ENCODE measurements at places on chromosomes 3 and 15.

DNA sequence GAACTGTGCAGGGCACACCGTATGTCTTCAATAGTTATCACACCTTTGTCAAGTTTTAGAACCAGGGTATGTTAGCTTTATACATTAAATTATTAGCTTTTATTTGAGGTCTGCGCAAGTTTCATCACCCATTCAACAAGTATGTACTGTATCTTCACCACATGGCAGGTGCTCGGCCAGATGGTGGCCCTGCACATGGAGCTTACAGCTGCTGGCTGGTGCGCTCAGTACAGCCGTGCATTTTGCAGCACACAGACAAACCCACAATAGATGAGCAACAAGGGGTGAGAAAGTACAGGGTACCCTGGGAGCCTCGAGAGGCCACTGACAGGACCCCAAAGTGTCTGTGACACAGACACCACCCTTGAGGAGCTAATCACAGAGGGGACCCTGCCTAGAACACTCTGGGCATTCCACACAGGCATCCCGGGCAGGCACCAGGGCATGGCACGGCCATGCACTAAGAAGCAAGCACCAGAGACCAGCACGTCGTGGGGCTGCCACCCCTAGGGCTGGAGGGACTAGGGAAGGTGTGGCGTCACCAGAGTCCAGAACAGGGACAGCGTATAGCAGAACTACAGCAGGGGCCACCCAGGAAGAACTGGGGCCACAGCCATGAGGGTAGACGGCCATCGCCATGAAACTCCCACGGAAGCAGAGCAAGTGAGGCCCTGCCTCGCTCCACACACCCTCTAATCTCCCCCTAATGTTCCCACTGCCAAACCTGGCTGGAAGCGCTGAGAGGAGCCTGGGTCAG lies 27.4 kb downstream of the ZXDC start:
- no peak for DNase-seq

DNA sequence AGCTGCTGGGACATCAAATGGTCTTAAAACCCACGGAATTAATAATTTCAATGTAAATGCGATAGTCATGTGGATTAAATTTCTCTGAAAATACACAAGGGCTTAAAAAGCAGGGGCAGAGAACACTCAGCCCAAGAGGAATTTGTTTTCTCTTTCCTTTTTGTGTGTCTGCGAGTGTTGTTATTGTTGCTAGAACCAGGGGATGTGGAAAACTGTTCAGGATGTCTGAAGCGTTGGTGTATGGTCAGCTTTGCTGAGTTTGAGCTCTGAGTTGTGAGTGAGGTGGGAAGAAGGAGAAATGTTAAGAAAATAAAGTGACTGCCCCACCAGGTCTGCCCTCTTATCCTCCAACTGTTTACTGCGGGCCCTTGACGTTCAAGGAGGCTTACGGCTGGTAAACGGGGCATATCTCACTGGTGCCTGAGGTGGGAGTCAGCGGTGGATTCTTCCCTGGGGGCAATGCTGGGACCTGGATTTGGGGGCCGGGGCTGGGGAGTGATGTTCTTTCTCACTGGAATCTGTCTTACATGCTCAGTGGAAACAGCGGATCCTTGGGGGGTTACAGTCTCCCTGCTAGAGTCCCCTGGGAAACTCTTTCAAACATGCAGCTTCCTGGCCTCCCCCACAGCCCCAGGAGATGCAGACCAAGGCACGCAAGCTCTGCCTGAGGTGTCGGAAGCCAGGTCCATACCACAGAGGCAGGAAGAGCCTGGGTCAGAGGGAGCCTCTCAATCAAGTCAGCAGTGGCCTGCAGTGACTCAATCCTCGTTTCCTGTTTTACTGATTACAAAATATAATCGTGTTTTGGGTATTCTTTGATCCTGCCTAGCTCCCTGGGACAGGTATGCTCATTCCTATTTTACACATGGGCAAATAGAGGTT lies 41.8 kb downstream of the ITGA11 start:
- DNase-seq = peak; percentile 57

DNA sequence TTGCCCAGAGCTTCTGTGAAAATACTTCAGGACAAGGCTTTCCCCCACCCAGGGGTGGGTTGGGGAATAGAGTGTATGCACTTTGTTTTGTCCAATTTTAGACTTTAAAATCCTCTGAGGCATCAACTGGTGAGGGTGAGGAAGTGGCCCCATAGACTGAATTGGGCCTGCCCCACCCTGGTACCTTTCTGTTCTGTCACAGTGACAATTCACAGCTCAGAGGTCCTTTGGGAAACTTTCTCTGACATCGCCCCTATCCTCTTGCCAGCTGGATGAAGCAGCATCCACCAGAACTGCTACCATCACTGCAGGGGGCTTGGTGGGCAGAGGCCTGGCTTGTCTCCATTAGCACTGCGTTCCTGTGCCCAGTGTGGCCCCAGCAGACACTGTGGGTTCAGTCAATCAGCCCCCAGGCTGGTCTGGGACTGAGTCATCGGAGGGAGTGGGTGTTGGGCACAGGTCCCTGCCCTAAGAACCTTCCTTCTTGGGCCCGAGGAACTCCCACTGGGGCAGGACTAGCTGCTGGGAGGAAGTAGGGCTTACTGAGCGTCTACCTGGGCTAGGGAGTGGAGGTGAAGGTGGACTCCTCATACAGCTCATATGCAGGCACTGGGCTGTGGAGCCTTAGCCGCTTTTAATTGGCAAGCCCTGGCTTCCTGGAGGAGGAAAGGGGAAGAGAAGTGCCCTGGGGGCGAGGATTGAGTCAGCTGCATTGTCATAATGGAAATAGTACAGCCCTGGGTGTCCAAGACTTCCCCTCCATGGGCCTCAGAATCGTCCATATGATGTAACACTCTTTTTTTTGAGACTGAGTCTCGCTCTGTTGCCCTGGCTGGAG lies 1.5 kb upstream of the PPM1M start:
- peak; percentile 87 for DNase-seq

DNA sequence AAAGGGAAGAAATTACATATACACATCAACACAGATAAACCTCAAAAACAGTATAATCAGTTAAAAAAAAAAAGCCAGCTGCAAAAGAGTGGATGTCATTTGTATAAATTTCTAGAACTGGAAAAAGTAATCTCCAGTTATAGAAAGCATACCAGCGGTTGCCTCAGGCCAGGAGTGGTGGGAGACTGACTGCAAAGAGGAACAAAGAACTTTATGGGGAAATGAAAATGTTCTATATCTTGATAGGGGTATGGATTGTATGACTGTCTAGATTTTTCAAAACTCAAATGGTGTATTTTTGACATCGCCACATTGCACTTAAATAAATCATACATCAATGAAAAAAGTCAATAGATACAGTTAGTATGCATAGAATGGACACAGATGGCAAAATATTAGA lies 241.6 kb downstream of the SCAPER start:
- DNase-seq = no peak

DNA sequence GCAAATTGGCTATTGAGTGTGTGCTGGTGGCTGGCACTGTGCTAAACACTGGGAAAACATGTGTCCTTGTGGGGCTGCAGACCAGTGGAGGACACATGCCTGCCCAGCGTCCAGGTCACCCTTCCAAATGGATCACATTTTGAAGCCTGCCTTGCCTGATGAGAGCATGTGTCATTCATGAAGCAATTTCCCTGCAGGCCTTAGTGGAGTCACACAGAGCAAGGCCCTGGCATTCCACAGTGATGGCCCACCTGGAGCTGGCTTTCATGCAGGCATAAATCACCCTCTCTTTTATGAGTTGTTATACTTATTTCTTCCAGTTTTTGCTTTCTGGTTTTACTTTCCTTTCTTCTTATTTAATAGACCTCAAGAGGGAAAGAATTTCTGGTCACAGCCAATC lies 219.5 kb downstream of the EPHB1 start:
- no peak for DNase-seq

DNA sequence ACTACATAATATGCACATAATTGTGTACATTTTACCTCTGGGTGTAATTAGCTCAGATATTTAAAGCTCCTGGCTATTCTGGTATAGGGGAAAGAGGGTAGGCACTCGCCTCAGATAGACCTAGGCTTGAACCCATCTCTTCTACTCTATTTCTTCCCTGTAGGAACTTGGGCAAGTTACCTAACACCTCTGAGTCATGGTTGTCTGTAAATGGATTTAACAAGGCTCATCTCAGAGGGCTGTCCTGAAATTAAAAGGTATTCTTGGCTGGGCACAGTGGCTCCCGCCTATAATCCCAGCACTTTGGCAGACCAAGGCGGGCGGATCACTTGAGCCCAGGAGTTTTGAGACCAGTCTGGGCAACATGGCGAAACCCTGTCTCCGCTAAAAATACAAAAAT lies 30.7 kb downstream of the NANOGP8 start:
- no peak for DNase-seq

GRCh38 chr3:186414735-186415419 lies 52.8 kb upstream of the DGKG start:
- no peak for DNase-seq

- DNase-seq = no peak
These were observed 126.3 kb upstream of the ZNF385D start for GRCh38 chr3:21877214-21877754.

DNA sequence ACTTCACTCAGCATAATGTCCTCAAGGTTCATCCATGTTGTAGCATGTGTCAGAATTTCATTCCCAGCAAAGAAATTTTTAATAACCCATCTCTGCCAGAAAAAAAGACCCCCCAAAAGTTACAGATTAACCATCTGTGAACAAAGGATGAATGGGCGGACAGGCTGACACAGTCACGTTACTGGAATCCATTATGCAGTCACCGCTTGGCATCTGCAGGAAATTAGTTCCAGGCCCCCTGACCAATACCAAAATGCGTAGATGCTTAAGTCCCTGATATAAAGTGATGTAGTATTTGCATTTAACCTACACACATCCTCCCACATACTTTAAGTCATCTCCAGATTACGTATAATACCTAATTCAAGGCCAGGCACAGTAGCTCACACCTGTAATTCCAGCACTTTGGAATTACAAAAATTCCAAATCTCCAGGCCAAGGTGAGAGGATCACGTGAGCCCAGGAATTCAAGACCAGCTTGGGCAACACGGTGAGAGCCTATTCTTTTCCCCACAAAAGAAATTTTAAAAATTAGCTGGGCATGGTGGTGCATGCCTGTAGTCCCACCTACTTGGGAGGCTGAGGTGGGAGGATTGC lies 1.5 kb upstream of the SLC12A8 start:
- DNase-seq = no peak

DNA sequence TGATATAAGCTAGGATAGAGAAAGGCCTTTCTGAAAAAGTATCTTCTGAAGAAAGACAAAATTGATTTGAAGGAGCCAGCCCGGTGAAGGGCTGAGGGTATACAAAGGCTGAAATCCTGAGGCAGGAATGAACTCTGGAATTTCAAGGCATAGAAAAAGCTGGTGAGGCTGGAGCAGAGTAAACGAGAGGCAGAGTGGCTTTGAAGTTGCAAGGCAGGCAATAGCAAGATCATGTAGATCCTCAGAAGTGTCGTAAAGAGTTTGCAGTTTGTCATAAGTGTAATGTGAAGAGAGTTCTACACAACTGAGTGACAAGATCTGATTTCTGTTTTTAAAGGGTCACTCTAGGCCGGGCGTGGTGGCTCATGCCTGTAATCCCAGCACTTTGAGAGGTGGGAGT lies 69.0 kb downstream of the HMG20A start:
- no peak for DNase-seq

DNA sequence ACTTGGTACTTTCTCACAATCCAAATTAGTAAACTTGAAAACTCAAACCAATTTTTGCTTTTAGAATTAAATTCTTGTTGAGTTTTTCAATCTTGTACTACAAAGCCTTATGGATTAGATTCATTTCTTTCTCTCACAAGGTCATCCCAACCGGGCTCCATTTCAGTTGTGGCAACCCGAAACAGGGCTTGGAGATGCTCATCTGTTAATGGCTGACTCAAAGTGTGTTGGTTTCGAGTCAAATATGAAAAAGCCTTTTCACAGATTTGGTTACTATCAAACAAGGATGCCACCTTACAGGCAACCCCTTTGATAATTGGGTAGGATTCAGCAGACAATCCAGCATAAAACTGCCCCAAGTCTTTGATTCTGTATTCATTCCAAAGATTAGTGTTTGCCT lies 1.8 kb downstream of the EPM2AIP1 start:
- no peak for DNase-seq

- no peak for DNase-seq
These were observed 258.3 kb downstream of the IL5RA start for GRCh38 chr3:2851835-2852234.

GRCh38 chr3:56593455-56594158 lies 36.6 kb downstream of the CCDC66 start:
- no peak for DNase-seq

DNA sequence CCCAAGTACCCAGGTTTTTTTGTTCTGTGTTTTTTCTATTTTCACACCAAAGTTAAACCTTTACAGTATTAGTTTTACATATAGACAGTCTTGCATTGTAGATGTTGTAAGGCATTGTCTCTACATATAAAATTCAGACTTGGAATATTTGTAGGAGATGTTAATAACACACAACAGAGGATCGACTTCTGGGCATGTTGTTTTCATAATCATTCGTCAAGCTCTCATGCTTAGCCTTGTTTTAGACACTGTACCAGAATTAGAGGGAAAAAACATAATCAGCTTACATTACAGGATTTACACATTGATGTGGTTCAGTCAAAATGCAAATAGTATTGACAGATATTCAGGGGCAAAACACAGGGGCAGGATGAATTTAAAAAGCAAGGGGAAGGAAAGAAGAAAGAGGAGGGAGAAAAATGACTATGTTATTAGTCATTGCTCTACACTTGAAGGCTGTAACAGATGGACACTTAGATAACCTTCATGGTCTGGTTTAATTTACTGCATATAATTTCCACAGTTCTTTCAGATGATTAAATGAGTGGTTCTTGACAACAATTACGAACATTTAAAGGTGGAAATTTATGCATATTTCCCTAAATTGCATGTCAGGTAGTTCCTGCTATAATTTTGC lies 7.5 kb downstream of the CMSS1 start:
- DNase-seq = no peak

- no peak for DNase-seq
These were observed 25.2 kb upstream of the TSPAN3 start for GRCh38 chr15:77096138-77096537.

GRCh38 chr15:74221399-74222239 lies 14.5 kb upstream of the CCDC33 start:
- no peak for DNase-seq

- no peak for DNase-seq
These were observed 4.2 kb downstream of the TEX264 start for GRCh38 chr3:51675201-51675611.

GRCh38 chr3:133278260-133279043 lies 121.4 kb upstream of the BFSP2 start:
- DNase-seq = no peak

DNA sequence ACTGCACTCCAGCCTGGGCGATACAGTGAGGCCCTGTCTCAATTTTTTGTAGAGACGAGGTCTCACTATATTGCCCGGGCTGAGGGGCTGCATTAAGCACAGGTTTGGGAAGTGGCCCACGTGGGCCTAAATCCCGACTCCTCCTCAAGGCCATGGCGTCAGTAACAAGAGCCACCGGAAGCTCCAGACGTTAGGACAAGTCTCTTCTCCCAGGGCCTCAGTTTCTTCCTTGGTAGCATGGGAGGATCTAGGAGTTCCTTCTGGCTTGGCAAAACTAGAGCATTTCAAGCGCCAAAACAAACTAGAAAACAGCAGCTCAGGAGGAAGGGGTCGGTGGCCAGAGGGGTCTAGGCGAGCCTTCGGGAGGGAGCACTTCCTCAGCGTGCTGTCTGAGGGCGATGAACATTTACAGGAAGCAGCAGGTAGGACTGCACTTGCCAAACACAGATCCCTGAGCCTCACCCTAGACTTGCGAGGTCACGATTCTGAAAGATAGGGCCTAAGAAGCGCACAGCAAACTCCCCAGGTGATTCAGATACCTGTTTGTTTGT lies 536 bp downstream of the SNAPC5 start:
- no peak for DNase-seq

GRCh38 chr3:134797741-134798451 lies 2.8 kb downstream of the EPHB1 start:
- no peak for DNase-seq
